Renal cortical epithelial cell (primary cell): ENCODE measurements at places on chromosomes 4 and X.
A peak's percentile ranks its signal among the peaks of the same experiment; 100 is the strongest.

GRCh38 chr4:151403656-151404055 is 5.3 kb upstream of the FHIP1A start:
- no peak for DNase-seq

DNA sequence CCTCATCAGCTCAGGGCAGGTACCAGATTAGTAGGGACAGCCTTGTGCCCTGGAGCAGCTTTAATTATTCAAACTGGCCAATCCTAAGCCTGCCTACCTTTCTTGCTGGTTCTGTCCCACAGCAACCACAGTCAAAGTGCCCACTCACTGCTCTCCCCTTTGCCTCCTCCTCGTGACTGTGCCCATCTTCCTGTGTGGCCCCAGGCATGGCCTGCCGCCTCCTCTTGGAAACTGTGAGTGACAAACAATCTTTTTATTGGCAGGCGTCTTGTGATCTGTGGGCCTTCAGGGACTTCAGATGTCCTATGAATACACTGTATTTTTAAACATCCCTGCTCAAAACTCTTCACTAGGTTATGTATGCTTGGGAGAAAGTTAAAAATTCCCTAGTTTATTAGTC is 22.8 kb upstream of the NSG1 start:
- DNase-seq = no peak

DNA sequence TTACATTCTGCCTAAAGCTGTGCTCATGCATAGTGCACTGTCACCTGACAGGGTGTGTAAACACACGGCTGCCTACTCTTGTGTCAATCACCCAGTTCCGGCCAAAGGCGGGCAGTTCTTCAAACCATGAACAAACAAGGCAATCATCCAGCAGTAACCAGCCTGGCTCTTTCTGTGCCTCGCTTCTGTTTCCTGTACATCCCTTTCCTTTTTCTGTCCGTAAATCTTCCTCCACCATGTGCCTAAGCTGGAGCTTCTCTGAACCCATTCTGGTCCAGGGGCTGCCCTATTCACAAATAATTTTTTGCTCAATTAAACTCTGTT is 60.8 kb upstream of the CBR4 start:
- peak; percentile 69 for DNase-seq

- no peak for DNase-seq
Observed at GRCh38 chrX:134599184-134599914, 58.9 kb downstream of the PLAC1 start.

DNA sequence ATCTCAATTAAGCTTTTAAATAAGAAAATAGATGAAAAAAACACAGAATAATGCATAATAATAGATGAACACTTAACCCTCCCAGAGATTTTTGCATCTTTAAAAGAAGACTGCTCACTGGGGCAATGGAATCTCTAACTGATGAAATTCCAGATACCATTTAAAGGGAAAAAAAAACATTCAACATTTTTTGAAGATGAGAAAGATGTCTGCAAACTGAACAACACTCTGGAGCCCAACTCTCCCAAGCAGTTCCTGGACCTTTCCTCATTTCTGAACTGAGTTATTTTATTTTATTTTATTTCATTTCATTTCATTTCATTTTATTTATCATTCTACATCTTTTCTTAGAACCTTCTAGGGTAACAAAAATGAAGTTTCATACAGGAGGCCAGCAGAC is 90.7 kb downstream of the CORIN start:
- no peak for DNase-seq

- DNase-seq = peak; percentile 15
Observed at GRCh38 chr4:119632216-119632615, 3.6 kb upstream of the PDE5A start.
